ENCODE measurements at places on chromosomes 2 and 18.

DNA sequence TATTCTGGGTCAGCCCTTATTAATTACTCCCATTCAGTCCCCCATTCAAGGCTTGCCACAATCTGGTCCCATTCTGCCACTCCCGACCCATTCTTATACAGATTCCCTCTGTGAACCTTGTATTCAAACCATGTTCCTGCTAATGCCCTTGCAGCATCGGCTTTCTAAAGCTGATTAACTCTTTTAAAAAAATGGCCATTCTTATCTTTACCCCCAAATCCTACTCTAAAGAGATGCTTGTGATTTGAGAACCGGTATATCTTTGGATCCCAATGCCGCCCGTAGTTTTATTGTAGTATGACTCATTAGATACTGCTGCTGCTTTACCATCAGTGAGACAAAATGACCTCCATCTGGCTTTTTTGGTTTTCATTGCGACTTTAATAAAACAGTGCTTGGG lies 72.2 kb downstream of the XRCC5 start:
- no peak for DNase-seq

GRCh38 chr2:13067508-13067907 lies 350.8 kb downstream of the TRIB2 start:
- DNase-seq, result no peak

- no peak for DNase-seq
Measured at GRCh38 chr2:209644842-209645241, 126.8 kb upstream of the UNC80 start.

GRCh38 chr2:104312684-104313083 lies 541.2 kb upstream of the POU3F3 start:
- no peak for DNase-seq

GRCh38 chr2:26648516-26648915 lies 7.3 kb upstream of the CIB4 start:
- no peak for DNase-seq

DNA sequence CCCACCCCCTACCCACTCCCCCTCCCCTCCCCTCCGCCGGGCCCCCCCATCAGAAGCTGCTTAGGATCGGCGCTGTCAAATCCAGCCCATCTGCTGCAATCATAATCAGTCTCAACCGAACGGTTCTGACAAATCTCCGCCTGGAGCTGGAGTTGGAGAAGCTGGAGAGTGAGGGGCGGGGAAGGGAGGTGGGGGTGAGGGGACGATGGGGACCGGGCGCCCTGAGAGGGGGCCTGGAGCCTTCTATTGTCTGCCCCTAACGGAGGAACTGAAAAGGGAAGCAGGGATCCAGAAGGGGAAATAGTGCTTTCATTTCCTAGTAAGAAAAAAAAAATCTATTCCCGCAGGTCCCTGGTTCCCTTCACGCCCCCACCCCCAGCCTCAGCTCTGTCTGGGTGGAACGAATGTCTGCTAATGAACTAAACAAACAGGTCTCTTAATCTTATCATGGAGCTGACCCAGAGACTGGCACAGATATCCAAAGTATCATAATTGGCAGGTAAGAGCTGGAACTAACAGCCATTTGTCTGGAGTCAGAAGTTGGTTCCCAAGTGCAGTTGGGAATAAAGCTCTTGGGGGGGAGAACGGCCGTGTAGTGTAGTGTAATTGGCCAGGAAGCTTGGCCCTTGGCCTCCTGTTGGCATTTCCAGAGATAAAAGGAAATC lies 301.2 kb downstream of the NCKAP5 start:
- no peak for DNase-seq

- no peak for DNase-seq
Measured at GRCh38 chr2:75959724-75960471, 249.2 kb upstream of the GCFC2 start.

DNA sequence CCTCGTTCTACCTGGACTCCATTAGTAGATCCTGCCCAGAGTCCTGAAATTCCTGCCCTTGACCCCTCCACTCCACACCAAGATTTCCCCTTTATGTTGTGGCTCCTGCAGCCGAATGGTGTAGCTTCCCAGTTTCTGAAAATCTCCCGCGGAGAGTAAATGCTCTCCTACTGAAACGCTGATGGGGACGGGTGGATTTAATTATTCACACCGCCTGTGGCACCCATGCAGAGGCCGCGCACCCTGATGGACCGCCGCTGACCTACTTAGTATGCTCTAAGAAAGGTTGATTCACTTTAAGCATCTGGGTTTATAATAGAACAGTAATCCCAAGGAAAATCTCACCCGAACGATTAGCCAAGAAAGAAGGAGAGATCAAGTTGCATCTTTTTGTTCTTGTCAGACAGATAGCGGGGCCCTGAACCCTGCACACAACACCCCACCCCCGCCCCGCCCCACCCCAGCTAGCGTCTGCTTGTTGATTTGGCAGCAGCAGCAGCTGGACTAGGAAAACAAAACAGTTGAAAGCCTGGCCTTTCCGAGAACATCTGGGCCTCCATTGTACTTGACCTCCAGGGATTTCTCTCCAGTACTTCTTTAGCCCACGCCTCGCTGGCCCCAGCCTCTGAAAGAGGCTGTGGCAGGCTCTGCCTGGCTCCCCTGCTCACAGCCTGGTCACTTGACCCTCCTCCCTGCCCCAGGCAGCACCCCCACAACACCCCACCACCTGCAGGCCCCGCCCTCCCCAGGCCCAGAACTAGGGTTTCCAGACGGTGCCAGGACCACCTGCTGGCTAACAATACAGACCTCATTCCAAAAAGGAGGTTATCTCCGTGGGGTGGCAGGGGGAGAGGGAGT lies 53.6 kb downstream of the DPYSL5 start:
- no peak for DNase-seq

DNA sequence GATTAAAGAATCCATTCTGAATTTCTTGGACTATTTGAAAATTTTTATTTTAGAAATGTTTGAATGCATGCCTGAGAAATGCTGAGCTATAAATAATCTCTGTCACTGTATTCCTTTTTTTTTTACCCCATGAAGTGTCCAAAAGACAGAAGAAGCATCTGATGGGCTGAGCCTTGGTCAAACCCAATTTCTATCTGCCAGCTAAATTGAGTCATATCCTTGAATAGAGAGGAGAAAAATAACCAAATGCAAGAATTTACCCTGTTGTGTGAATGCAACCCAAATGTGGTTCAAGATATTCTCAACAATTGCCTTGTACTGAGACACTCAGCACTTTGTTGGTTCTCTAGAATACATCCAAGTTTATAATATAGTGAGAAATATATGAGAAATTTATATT lies 223.5 kb downstream of the UBE2E3 start:
- no peak for DNase-seq

DNA sequence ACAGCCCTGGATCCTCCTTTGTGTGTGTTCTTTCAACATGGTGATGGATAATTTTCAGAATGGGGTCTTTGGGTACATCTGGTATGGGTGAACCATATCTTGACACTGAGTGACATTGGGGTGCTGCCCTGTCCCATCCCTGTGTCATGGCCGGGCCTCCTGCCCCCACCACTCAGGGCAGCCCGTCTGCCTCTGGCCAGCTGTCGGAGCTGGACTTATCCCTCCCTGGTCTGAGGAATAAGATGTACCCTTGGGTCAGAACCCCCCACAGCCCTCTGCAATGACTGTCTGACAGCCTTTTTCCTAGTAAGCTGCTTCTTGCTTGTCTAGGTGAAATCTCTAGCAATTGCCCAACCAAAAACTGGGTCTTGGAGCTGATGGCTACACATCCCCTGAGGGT lies 142.9 kb downstream of the SH3RF3 start:
- DNase-seq, result no peak

GRCh38 chr2:213251618-213252017 lies 32.6 kb upstream of the SPAG16 start:
- DNase-seq, result no peak

- DNase-seq, result no peak
Measured at GRCh38 chr2:144128130-144128746, 391.7 kb downstream of the ZEB2 start.

All from stimulated activated CD8-positive, alpha-beta memory T cell treated with anti-CD3 and anti-CD28 coated beads, Interleukin-7, amount 100 ng/mL, for 4 hours (primary cell).